ENCODE measurements at places on chromosomes 4 and X.

GRCh38 chrX:49286581-49286980, 16.9 kb upstream of the GAGE10 start:
- no peak for DNase-seq

- no peak for DNase-seq
Measured at GRCh38 chrX:151763711-151764110, 29.2 kb downstream of the CNGA2 start.

GRCh38 chr4:95510145-95510544, 38.6 kb downstream of the UNC5C start:
- DNase-seq = no peak

DNA sequence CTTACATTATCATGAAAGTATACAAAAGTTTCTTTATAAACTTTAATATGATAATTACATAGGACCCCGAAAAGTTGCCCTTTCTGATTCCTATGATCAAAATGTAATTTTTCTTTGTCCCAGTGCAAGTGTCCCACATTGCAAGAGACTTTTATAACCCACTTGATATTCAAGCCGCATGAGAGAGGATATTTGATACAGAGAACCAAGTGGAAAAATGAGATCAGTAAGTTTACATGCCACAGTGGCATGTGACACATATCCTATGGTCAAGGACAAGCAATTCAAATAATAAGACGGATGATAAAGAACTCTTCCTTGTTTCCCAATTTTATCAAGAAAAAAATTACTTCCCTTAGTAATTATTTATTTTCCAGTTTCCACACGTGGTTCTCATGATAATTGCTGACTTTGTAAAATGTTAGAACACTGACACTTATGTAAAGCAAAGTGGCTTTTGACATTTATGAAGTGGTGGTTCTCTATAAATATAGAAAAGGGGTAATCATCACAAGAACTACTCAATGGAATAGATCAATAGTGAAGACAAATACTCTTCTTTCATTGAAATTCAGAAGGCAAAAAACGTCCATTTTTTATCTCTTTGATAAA, 273.7 kb upstream of the NOCT start:
- no peak for DNase-seq

DNA sequence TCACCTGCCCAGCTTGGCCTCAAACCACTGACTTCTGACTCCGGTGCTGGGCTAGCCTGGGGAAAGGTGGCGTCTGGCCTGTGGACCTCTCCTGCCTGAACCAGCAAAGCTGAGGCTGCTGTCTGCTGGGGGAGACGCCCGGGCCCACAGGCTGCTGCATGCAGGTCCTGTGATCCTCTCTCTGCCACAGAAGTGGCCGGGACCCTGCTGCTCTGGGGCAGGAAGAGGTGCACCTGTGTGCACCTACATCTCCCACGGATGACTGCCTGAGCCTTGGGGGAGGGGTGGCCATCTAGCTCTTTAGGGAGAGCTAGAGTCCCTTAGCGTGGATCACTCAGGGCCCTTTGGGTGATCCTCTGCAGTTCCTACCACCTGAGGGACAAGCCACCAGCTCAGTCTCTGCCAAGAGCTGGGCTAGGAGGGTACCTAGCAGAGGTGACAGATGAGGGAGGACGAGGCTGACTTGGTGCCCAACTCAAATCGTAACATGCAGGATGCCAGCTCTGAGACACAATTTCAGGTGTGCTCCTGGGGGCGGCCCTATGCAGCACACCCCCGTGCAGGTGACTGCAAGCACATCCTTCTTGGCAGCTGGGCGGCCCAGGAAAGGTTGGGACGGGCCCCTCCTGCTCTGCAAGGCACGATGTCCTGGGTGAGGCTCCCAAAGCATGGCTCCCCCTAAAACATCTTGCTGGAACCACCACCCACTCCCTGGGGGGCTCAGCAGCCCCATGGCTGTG, 22.5 kb downstream of the LETM1 start:
- DNase-seq = no peak

- DNase-seq = peak; percentile 39
Measured at GRCh38 chrX:19886883-19887531, 393 bp downstream of the SH3KBP1 start.

GRCh38 chrX:48933757-48934156, 14.9 kb upstream of the PIM2 start:
- DNase-seq = no peak

DNA sequence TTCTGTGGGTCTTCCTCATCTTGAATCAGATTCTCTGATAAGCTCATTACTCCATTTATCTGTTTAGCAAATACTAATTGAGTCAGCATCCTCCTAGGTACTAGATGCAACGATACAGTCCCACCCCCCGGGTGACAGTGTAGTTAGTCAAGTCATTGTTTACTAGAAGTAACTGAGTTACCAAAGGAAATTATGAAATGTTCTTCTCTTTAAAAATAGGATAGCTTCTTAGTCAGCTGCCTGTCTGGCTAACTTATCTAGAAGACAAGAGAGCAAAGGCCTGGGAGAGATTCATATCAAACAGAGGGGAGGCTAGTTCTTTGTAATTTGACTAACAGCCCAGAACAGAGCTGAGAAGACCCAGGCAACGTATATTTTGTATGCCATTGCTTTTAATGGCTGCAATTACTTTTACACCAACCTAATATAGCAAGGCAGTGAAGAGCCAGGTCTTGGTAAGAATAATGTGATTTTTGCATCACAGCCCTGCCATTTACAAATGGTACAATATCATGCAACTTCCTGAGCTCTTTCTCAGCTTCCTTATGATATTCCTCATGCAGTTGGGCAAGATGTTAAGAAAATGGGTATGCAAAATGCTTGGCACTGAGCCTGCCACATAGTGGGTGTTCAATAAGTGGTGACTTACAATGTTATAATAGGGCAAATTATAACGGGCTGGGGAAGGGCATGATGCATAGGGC, 149.9 kb downstream of the CHIC2 start:
- DNase-seq = no peak

DNA sequence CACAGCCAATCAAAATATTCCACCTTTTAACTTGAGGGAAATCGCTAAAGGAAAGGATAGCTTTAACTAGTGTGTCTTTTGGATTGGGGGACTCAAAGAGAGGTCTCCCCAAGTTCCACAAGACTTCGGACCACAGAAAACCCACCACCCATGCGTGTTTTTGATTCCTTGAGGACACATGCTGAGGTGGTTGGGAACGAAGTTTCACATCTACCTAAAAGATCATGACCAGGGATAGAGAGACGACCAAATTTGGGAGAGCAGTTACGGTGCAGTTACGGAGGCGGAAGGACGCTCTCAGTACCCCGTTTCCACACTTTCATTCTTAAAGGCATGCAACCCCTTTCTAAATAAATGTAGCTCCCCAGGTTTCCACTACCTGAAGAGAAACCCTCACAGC, 1.1 kb downstream of the PCYT1B start:
- DNase-seq = no peak

- no peak for DNase-seq
Measured at GRCh38 chr4:154399259-154399974, 92.2 kb downstream of the DCHS2 start.

GRCh38 chrX:82163701-82164100, 961.8 kb downstream of the SH3BGRL start:
- no peak for DNase-seq

DNA sequence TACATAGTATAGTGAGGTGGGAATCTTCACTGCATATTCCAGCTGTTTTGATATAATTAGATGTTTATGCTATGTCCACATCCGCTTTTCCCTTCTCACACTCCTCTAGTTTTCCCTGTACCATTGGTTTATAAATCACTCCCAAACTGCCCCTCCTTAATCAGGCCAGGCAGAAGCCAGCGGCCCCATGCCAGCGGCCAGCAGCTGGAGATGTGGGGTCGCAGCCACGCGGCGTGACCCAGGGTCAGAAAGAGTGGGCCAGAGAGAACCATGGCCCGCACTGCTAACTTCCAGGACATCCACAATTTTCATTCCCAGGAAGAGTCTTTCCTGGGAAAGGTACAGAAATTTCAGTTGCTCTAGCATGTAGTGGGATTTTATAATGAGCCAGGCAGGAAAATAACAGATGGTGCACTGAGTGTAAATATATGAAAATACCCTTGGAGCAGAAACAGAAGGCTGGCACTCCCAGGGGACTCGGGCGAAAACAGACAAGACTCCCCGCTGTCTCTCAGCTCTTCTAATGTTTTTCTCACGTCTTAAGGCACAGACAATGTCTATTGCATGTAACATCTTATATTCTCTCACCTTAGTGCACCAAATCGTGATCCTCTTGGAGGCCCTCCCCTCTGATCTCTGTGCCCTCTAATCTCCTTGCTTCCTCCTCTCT, 145.9 kb upstream of the ZFP42 start:
- DNase-seq = no peak

Measured in heart left ventricle (tissue), 16 donors.